CD4-positive, alpha-beta memory T cell (primary cell): ENCODE measurements at places on chromosomes 6 and 20. TPM values are rescaled to one million over a fixed set of nuclear protein-coding genes. Genes with fewer than 3 reads are reported as not detected.

The SAMD5 gene
- not detected for total RNA-seq

The DOK5 gene
- not detected for total RNA-seq

The KIF25 gene
- total RNA-seq, result not detected

The C6orf58 gene
- not detected for total RNA-seq

The SMOC2 gene
- not detected for total RNA-seq

The HEBP2 gene
- 52.7 TPM for total RNA-seq

- no peaks in the 10 kb centered on the region for H3K27me3 ChIP-seq
- H3K36me3 ChIP-seq, result no peaks in the 10 kb centered on the region
- no peak for DNase-seq
- no peak overlapping the region for H3K4me3 ChIP-seq
These were observed 70.5 kb downstream of the CNKSR3 start for GRCh38 chr6:154440022-154440421.

- no peak overlapping the region for H3K27ac ChIP-seq
- H3K4me1 ChIP-seq, result peaks cover 14% of the 10 kb centered on the region
- H3K4me3 ChIP-seq, result no peak overlapping the region
- no peak for DNase-seq
These were observed 8.0 kb upstream of the RBCK1 start for GRCh38 chr20:400128-400453.

- no peaks in the 10 kb centered on the region for H3K36me3 ChIP-seq
- no peak for DNase-seq
- H3K4me1 ChIP-seq, result no peaks in the 10 kb centered on the region
- no peaks in the 10 kb centered on the region for H3K27me3 ChIP-seq
These were observed 10.2 kb upstream of the SRPK1 start for GRCh38 chr6:35931120-35931561.

GRCh38 chr6:163444077-163444476 lies 29.6 kb downstream of the QKI start:
- no peaks in the 10 kb centered on the region for H3K27me3 ChIP-seq
- H3K4me1 ChIP-seq, result peaks cover 7% of the 10 kb centered on the region
- H3K27ac ChIP-seq, result no peak overlapping the region
- DNase-seq, result no peak
- H3K36me3 ChIP-seq, result no peaks in the 10 kb centered on the region

GRCh38 chr20:768426-768978 lies at the start of gene SLC52A3:
Gene SLC52A3, minus strand, starts transcription at chr20:768500. Its CDS starts 2,726 bp downstream, at chr20:765774.
- DNase-seq, result no peak
- no peaks in the 10 kb centered on the region for H3K36me3 ChIP-seq
- no peak within 1 kb of the TSS for H3K4me3 ChIP-seq
- H3K27ac ChIP-seq, result no peak within 1 kb of the TSS

GRCh38 chr20:43095034-43095433 lies 94.7 kb downstream of the PTPRT start:
- no peaks in the 10 kb centered on the region for H3K27me3 ChIP-seq
- no peaks in the 10 kb centered on the region for H3K4me1 ChIP-seq
- DNase-seq, result no peak
- H3K36me3 ChIP-seq, result no peaks in the 10 kb centered on the region
- H3K27ac ChIP-seq, result no peak overlapping the region

DNA sequence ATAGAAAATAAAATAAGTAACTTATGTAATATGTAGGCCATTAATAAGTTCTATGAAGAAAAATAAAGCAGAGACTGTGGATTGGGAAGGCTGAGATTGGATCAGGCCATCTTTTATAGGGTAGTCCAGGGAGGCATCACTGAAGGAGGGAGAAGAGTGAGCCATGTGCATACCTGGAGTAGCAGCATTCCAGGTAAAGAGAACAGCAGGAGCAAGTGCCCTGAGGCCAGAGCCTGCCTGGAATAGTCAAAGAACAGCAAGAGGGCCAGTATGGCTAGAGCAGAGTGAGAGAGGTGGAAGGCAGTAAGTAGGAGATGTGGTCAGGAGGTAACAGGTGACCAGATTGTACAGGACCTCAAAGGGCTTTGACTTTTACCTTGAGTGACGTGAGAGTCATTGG lies 112.1 kb downstream of the EPM2A start:
- H3K27ac ChIP-seq, result no peak overlapping the region
- no peaks in the 10 kb centered on the region for H3K4me1 ChIP-seq
- no peaks in the 10 kb centered on the region for H3K36me3 ChIP-seq
- no peak overlapping the region for H3K4me3 ChIP-seq
- DNase-seq, result no peak
- no peaks in the 10 kb centered on the region for H3K27me3 ChIP-seq

DNA sequence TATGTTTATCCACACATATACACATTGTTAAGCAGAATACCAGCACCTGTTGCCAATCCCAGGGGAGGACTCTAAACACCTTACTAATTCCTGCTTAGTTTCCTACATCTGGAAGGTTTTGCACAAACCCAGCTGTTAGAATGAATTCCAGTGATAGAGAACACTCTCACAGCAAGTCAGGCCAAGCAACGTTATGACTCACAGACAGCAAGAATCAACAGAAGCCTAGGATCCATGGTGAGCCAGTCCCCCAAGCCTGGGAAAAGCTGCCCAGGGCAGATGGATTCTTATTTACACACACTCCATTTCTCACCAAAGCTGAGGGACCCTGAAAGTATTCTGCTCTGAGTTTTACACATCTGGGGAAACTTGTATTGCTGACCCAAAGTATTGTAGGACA lies 291.7 kb downstream of the SLC35F1 start:
- no peaks in the 10 kb centered on the region for H3K27me3 ChIP-seq
- H3K4me3 ChIP-seq, result no peak overlapping the region
- no peaks in the 10 kb centered on the region for H3K4me1 ChIP-seq

DNA sequence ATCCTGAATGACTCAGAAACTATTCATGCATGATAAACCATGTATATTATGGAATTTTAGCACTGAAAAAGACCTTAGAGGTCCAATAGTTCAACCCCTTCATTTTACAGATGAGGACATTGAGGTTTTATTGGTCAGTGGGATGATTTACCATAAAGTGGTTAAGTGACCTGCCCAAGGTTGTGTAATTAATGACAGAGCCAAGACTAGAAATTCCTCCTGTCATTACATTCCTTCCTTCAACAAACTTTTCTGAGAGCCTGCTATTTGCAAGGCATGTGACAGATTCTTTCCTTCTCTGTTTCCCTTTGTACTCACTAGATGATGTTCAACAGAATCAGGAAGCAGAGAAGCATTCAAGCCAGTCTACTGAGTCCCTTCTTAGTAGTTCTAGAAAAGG lies 170.7 kb upstream of the KCNK16 start:
- DNase-seq, result no peak
- no peak overlapping the region for H3K27ac ChIP-seq
- no peaks in the 10 kb centered on the region for H3K4me1 ChIP-seq
- no peak overlapping the region for H3K4me3 ChIP-seq

DNA sequence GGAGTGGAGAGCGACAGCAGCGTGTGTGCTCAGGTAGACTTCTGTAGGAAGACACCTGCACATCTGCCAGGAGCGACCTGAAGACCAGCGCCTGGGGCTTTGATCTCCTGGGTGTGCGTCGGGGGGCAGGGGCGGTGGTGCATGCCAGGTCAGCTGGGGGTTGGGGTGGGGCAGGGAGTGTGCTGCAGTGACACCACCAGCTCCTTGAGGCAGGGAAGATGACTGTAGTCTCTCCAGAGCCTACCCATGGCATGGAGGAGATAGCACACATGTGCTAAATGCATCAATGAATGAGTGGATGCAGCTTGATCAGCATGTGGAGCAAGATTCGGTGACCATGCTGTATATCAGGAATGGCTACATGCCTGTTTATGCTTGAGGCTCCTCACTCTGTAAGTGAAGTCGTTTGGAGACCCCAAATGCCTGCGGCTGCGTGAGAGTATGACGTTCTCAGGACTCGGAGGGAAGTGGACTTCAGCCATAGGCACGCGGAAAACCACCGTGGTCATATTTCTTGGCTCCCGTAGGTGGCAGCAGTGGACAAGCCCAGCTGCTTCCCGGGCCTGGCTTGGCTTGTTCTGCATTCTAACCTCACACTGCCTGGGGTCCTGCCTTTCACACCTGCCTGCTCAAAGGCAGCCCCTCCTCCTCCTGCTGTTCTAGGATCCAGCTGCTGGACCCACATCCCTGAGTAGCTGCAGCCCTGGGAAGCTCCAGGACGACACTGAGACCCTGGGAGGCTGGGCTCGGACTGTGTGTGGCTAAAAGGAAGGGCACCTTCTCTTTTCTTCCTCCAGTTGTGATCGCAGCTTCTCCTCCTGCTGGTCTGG lies 39.4 kb upstream of the KCNK16 start:
- no peaks in the 10 kb centered on the region for H3K4me1 ChIP-seq
- H3K4me3 ChIP-seq, result no peak overlapping the region
- no peak overlapping the region for H3K27ac ChIP-seq

- H3K27me3 ChIP-seq, result peaks cover 4% of the 10 kb centered on the region
- no peak overlapping the region for H3K27ac ChIP-seq
- H3K4me3 ChIP-seq, result no peak overlapping the region
- no peak for DNase-seq
- H3K4me1 ChIP-seq, result no peaks in the 10 kb centered on the region
These were observed 14.8 kb downstream of the HEY2 start for GRCh38 chr6:125764121-125764671.

GRCh38 chr6:79302341-79302740 lies 67.9 kb upstream of the HMGN3 start:
- no peak overlapping the region for H3K4me3 ChIP-seq
- no peaks in the 10 kb centered on the region for H3K4me1 ChIP-seq
- H3K27ac ChIP-seq, result no peak overlapping the region
- no peak for DNase-seq
- H3K36me3 ChIP-seq, result no peaks in the 10 kb centered on the region
- H3K27me3 ChIP-seq, result no peaks in the 10 kb centered on the region

DNA sequence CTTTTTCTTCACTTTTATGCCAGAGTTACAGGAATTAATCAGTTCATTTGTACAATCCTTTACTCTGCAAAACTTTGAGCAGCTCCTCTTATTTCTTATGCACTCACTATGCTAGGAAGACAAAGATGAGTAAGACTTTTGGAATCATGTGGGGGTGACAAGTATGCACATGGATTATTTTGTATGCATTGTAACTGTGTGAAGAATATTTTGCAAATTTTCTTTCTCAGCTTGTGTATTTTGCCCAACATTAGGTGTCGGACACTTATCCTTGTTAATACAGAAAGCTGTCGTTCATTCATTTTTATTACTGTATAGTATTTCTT lies 88.6 kb downstream of the PPP1R14C start:
- no peak for DNase-seq
- no peaks in the 10 kb centered on the region for H3K27me3 ChIP-seq
- H3K4me1 ChIP-seq, result peaks cover 18% of the 10 kb centered on the region
- no peak overlapping the region for H3K27ac ChIP-seq
- H3K4me3 ChIP-seq, result no peak overlapping the region

- H3K36me3 ChIP-seq, result no peaks in the 10 kb centered on the region
- no peak overlapping the region for H3K27ac ChIP-seq
- peaks cover 4% of the 10 kb centered on the region for H3K4me1 ChIP-seq
- H3K27me3 ChIP-seq, result no peaks in the 10 kb centered on the region
These were observed 113.9 kb upstream of the TMEM170B start for GRCh38 chr6:11423667-11424066.

- no peaks in the 10 kb centered on the region for H3K27me3 ChIP-seq
- peaks cover 100% of the 10 kb centered on the region for H3K4me1 ChIP-seq
- H3K36me3 ChIP-seq, result no peaks in the 10 kb centered on the region
- no peak for DNase-seq
- peak overlapping the region; percentile 46 for H3K27ac ChIP-seq
These were observed 10.4 kb downstream of the PLCG1 start for GRCh38 chr20:41147767-41148191.

DNA sequence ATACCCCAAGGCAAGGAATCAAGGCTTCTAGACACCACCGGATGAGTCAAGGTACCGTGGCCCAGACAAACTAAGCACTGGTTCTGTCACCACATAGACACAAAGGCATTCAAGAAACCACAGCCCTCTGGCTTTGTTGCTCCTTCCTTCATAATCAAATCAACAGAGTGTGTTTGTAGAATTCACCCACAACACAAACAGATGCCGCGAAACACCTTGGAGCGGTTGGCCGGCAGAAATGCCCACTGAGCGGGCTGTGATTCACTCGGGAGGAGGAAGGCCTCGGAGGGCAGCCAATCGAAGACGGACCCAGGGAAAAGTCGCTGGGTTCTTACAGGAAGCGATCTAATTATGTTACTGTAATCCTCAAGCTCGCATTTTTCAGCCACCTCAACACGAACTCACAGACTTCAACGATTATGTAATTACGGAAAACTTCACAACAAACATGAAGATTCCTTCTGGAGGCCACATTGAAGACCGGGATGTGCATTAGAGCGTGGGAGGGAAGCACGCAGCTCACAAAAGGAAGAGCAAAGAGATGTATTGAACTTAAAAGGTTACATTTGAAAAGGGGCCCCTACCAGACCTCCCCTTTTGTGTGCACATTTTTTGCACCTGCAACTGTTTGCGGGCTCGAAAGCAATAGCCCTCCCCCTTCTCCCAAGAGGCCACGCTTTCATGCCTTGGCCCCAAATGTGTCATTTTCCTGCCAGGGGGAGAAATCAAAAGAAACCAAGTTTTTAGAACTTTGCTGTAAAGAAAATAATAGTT lies 184.7 kb upstream of the PREP start:
- H3K27ac ChIP-seq, result no peak overlapping the region
- peak; percentile 29 for DNase-seq
- no peaks in the 10 kb centered on the region for H3K27me3 ChIP-seq
- H3K4me1 ChIP-seq, result peaks cover 29% of the 10 kb centered on the region
- H3K36me3 ChIP-seq, result no peaks in the 10 kb centered on the region

- H3K36me3 ChIP-seq, result no peaks in the 10 kb centered on the region
- DNase-seq, result no peak
- H3K27ac ChIP-seq, result no peak overlapping the region
- H3K27me3 ChIP-seq, result no peaks in the 10 kb centered on the region
- no peak overlapping the region for H3K4me3 ChIP-seq
- H3K4me1 ChIP-seq, result peaks cover 42% of the 10 kb centered on the region
These were observed 13.4 kb downstream of the PHACTR2 start for GRCh38 chr6:143691155-143691554.

DNA sequence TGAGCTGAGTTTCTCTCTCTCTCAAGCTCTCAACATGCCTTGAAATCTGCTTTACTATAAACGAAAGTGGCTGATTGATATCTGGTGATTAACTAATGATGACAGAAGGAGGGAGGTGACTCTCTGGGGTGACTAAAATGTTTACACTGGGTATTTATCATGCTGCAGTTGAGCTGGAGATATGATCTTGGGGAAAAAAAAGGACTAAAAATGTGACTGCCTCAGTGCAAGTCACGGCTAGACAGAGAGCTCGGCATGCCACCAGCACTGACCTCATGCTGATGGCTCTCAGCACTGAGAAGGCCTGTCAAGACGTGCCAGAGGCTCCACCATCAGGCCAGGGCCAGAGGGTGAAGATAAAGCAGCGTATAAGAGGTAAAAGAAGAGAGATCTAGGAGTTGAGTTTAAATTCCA lies 103.1 kb upstream of the SPACA1 start:
- no peak overlapping the region for H3K27ac ChIP-seq
- no peaks in the 10 kb centered on the region for H3K36me3 ChIP-seq
- DNase-seq, result no peak
- no peaks in the 10 kb centered on the region for H3K4me1 ChIP-seq
- no peaks in the 10 kb centered on the region for H3K27me3 ChIP-seq
